H4 (cell line): ENCODE measurements at places on chromosomes 5 and 9. TPM values are rescaled to one million over a fixed set of nuclear protein-coding genes. Genes with fewer than 3 reads are reported as not detected.

GRCh38 chr9:112288029-112288428 lies 45.4 kb downstream of the PTBP3 start:
- no peak for DNase-seq

GRCh38 chr5:108728566-108729241 lies 19.0 kb upstream of the FER start:
- no peak for DNase-seq

- peak; percentile 27 for DNase-seq
Measured at GRCh38 chr9:86500667-86501435, 146.6 kb upstream of the TUT7 start.

Gene DDX46
- 28.4 and 31.5 TPM in 2 replicates for total RNA-seq

GRCh38 chr9:131672451-131672850 lies 67.4 kb downstream of the RAPGEF1 start:
- no peak for DNase-seq

Gene OR13D1
- not detected in 2 replicates for total RNA-seq

DNA sequence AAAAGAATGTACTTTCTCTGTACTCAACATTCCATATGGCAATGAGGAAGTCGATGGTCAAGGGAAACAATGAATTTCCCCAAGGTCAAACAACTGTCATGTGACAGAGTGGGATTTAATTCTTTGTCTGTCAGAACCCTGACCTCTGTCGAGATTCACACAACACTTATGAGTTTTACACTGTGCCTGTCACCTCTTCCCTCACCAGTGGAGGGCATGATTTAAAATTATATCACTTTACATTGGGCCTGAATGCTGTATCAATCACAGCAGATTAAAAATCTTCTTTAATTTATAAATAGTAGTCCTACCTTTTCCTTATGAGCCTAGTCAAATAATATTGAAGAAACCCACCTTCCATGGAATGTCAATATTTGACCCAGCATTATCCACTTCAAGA lies 276.7 kb downstream of the CDH10 start:
- DNase-seq, result no peak

Gene LHX6
- 0.90 and 1.4 TPM in 2 replicates for total RNA-seq

Gene LPAR1
- total RNA-seq, result 6.8 and 11.5 TPM in 2 replicates

Gene LCN6
- not detected in 2 replicates for total RNA-seq

Gene OTP
- not detected in 2 replicates for total RNA-seq

Gene HAPLN1
- 4.5 and 6.5 TPM in 2 replicates for total RNA-seq

- no peak for DNase-seq
Measured at GRCh38 chr5:53892224-53892623, 331.8 kb downstream of the NDUFS4 start.

DNA sequence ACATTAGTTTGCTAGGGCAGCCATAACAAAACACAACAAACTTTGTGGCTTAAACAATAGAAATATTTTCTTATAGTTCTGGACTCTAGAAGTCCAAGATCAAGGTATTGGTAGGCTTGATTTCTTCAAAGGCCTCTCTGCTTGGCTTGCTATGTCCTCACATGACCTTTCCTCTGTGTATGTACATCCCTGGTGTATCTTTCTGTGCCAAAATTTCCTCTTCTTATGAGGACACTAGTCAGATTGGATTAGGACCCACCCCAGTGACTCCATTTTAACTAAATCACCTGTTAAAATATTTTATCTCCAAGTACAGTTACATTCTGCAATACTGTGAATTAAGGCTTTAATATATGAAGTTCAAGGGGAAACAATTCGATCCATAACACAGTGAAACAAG lies 168.9 kb upstream of the CCNH start:
- DNase-seq, result no peak

GRCh38 chr9:95124582-95125367 lies 192.7 kb downstream of the FANCC start:
- peak; percentile 23 for DNase-seq

GRCh38 chr9:81470864-81471263 lies 218.5 kb downstream of the TLE1 start:
- no peak for DNase-seq

DNA sequence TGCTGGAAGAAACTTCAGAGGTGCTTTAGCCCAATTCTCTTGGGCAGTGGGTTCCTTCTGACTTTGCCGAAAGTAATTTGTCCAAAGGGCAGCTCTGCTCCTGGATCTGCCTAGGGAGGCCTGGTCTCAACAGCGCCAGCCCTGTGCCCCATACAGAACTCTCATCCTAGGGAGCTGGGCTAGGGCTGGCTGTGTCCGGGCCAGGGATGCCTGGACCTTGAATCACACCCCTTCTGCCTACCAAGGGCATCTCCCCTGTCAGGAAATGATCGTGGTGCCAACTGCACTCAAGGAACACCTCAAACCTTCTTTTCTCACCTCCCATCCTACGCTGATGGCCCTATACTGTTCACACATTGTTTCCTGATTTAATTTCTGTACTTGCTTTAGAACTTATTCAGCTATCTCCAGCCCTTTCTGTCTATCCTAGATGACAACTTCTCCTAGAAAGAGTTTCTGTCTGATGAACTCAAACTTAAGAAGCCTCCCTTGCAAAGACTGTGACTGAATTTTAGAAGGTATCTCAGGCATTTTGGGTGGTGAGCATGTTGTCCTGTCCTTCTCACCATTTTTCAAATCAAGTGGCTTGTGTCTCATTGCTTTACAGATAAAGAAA lies 37.4 kb upstream of the NFIB start:
- no peak for DNase-seq

DNA sequence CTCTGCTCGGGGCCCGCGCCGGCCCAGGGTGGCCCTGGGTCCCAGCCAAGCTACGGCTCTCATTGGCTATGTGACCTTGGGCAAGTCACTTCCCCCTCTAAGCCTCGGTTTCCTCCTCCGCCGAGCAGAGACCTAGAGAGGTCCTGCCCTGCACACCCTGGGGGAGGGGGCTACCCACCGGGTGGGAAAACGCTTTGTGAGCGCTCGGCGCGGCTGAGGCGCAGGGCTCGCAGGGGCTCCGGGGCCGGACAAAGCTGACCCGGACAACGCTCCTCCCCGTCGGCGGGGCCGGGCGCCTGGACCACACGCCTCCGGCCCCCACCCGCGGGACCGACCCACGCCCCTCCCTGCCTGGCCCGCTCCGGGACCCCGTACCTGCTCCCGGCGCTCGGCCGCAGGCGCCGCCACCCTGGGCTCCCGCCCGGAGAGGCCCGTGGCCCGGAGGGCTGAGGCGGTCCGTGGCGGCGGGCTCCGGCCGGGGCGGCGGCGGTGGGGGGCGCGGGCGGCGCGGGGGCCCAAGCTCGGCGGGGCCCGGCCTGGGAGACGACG lies 85.7 kb upstream of the MELK start:
- DNase-seq, result no peak

Gene PTGDS
- total RNA-seq, result not detected in 2 replicates

DNA sequence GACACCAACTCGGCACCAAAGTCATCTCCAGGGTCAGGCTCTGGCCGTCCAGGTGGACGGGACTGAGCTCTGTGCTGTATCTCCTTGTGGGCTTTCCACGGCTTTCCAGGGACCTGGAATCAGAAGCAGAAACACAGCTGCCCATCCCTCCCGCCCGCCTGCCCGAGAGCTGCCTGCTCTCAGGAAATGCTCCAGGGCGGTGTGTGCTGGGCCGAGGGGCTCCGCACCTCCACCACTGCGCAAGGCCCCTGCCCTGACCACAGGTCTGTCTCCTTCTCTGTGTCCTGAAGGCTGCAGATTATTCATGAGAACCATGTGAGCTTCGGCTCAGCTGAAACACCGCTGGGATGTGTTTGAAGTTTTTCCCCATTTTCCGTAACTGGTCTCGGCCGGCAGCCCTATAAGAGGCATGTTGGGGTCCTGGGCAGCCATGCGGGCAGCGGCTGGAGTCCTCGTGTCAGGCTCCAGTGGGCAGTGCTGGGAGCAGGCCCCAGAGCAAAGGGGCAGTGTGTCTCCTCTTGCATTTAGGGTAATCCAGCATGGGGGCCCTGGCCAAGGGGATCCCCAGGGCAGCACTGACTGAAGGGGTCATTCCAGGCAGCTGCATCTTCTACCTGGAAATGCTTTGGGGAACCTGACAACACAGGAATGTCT lies 22.8 kb downstream of the NKD2 start:
- no peak for DNase-seq

- no peak for DNase-seq
Measured at GRCh38 chr5:171606414-171607024, 179.1 kb upstream of the SMIM23 start.

DNA sequence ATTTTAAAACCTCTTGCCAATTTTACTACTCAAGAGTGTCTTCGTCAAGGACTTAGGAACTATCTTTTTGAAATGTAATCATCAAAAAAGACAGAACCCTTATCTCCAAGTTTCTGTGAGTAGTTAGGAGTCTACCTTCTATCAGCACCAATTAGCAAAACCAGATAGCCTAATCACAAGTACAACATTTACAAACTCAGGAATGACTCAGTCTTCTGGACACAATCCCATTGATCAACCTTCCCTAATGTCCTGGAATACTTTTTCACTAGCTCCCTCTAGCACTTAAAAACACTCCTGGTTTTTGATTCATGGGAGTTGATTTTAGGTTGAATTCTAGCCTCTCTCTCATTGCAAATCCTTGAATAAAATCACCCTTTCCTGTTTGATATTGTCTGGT lies 680.7 kb downstream of the PRR16 start:
- DNase-seq, result peak; percentile 12

DNA sequence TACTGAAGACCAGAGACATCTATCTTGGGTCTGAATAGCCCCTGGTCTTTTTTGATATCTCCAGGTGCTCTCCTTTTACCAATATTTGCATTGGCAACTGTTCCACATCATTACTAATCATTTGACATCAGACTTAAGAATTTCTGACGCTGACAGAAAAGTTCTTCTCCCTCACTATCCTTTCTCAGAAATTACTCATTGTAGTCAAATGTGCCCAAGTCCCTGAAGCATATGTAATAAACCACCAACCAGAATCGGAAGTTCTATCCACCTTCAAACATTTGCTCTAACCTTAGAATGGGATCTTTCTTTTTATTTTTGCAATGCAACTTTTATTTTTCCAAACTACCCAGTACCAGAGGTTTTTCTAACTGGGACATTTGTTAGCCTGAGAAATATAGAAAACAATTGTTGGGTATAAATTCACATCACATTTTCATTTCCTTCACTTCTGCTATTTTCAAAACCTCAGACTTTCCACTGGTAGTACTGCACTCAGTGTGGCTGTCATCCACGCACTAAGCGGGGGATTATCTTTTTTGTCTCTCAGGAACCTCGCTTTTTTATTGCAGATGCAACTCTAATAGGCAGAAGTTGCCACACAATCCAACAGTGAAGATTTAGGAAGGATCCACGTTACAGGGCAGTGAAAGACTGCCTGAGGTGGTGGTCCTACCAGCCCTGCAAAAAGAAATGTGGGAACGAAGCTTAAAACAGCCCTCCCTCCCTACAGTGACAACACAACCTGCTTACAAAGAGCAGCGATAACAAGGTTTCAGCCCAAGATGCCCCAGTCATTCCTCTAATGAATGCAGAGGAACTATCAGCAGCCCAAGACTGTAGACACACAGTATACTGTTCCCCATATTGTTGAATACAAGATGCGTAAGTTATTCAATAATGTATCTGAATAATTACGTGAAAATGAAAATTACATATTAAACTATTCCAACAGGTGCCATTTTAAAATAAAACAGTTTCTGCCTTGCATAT lies 201.2 kb downstream of the EBF1 start:
- DNase-seq, result no peak

GRCh38 chr9:12817702-12818101 lies 42.9 kb downstream of the LURAP1L start:
- no peak for DNase-seq

Gene GM2A
- total RNA-seq, result 13.7 and 16.2 TPM in 2 replicates

DNA sequence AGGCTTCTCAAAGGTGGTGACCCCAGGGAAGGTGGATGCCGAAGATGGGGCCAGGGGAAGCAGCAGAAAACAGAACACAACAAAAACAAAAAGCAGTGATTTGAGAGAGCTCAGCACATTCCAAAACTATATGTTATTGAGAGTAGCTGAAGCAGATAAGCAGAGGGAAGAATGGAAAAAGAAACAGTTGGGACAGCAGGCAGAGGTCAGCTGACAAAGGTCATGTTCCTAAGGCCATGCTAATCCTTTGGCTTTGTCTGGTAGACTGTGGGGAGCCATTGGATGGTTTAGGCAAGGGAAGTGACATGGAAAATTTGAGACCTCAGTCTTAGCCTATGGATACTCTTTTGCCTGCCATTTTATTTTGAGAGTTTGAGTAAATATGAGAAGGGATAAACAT lies 14.5 kb downstream of the DMGDH start:
- no peak for DNase-seq

- no peak for DNase-seq
Measured at GRCh38 chr9:137158625-137159024, 11.2 kb downstream of the LRRC26 start.

GRCh38 chr5:23523998-23524397 lies 16.6 kb downstream of the PRDM9 start:
- no peak for DNase-seq

DNA sequence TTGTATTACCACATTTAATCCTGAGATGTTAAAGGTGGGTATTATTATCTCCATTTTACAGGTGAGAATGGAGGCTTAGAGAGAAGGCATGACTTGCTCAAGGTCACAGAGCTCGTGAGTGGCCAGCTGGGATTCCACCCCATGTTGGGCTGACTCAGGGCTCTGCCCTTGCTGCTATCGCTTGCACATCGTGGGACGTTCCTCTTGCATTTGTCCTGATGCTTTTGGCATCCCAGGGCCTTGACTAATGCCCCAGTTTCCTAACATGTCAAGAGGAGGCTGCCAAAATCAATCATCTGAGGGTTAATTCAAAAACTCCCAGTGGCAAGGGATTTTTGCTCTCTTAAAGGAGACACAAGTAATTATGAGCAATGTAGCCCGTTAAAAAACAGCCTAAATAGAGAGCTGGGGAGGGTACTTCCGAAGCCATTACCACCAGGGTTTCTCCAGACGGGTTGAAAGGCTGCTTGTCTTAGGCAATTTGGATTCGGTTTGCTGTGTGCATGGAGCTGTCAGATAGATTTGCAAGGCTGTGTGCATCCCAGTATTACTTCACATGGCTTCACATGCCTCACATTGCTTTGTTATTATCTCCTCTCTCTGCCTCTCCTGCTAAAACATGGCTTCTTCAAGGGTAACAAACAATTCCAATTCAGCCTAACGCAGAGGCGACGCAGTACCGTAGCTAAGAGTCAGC lies 347.4 kb downstream of the DRD1 start:
- no peak for DNase-seq

DNA sequence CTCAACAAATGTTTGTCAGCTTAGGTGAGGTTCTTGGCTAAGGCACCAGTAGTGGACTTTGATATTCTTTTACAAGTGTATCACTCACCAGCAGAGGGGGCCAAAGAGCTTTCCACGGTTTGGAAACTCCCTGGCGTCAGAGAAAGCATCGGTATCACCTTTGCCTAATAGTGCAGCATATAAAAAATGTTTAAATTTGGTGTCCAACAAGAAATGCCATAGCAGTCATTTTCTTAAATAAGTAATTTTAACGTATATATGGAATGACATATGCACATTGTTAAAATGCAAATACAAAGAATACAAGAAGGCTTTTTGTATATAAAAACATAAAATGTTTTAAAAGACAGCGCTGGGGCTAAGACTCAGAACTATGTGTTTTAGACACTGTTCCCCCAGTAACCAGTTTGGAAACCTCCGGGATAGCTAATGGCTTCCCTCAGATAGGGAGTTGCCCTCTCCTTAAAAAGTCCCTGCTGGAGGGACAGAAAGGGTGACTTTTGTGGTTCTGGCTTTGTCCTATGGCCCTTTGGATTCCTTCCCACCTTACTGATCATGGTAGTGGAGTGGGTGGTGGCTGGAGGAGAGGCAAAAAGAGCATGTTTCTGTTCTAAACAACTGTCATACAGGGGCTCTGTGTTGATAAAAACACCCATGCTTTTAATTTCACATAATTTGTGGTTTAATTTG lies 124.6 kb downstream of the GPBP1 start:
- DNase-seq, result peak; percentile 75
